NCI-H187 (cell line): ENCODE measurements at places on chromosomes 7 and 10.

- no peak for DNase-seq
These were observed 40.5 kb downstream of the AMZ1 start for GRCh38 chr7:2728316-2729030.

GRCh38 chr7:80145780-80146422 lies 11.3 kb downstream of the GNAI1 start:
- DNase-seq: no peak

DNA sequence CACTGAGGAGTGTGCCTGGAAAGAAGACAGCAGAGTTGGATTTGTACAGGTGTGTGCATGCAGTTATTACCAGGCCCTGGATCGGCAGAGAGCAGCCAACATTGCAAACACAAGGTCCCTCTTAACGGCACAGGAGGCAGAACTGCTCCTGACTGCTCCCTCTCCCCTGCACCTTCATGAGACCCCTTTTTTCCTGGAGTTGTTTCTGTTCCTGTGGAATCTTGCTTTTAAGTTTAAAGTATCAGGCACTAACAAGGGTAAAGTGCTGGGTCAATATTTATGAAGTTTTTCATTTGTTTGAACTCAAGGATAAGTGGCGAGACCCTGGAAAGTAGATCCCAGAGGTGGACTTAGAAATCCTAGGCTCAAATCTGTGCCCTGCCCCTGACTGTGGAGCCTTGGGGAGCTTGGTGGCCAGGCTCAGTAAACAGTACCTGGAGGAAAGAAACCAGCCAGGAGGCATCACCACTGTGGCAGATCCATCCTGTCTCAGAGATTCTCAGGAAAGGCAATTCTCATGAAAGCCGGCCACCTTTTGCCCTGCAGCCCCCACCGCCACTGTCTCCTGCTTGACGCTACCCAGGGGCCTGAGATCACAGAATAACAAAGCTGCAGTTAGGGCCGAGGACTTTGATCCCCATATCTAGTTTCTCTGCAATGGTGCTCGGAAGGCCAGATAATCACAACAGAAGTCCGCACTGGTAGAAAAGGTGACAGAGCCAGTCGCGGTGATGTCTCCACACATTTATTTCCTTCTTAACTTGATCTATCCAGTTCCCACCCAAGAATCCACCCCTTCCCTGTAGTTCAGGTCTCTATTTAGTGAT lies 36.7 kb downstream of the DDC start:
- no peak for DNase-seq

DNA sequence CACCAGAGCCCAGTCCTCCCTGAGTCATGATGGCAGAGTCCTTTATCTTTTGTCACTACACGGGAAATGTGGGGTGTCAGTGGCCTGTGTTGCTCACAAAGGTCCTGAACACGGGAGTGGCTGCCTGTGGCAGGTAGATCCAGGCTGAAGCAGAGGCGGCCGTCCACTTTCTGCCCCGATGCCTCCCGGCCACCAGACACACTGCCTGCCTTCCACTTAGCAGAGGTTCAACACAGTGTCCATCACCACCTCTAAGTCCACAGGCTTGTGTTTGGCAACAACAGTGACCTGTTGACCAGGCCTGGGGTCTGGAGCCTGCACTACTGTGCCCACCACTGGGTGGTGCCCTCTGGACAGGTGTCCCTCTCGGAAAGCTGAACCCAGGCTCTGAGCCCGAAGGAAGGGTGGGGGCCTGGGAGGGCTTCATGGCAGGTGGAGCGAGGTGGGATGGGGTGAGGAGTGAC lies 49.9 kb upstream of the CAMK2B start:
- DNase-seq: no peak

DNA sequence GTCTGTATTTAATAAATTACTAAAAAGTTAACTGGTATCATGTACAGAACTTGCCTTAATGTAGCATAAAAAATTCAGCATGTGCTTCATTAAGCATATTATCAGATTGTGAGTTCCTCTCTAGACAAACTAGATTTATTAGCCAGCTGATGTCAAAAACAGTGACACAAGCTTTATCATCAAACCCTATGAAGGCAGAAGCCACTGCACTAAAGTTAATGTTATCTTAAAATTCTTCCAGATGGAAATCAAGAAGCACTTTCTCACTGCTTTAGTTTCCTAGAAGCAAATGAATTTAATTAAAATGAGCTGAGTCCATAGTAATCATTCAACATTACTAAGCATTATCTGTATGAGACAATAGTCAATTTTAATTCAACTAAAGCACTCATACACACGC lies 96.4 kb downstream of the ARHGAP12 start:
- no peak for DNase-seq

DNA sequence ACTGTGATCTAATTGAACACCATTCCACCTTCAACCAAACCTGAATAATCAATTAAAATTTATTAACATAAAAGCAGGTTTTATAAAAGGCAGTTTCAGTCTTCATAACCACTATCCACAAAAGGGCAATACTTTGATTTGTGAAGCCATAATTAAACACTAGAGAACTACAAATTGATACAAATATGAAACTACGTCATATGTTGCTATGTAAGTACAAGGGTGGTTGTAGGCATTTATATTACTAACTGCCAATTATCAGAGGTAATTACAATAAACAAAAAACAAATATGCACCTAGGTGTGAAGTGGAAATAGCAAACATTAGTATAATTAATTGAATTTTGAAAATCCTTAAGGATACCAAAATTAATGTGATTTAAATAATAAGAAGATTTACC lies 368.5 kb upstream of the PCDH15 start:
- no peak for DNase-seq

GRCh38 chr10:3469639-3470020 lies 297.0 kb upstream of the PITRM1 start:
- no peak for DNase-seq

DNA sequence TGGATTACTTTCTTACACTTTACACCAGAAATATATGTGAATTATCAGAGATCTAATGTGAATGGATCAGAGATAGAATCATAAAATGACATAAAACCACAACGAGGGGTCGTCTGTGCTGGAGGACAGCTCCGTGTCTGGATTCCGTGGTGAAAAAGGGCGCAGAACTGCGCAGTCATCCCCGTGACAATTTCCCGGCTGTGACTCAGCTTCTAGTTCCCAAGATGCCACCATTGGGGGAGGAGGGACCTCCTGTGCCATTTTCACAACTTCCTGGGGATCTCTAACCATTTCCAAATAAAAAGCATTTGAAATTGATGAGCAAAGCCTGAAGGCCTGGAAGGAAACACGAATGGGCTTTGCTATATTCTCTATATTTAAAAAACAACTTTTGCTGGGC lies 72.1 kb downstream of the PDGFA start:
- no peak for DNase-seq

DNA sequence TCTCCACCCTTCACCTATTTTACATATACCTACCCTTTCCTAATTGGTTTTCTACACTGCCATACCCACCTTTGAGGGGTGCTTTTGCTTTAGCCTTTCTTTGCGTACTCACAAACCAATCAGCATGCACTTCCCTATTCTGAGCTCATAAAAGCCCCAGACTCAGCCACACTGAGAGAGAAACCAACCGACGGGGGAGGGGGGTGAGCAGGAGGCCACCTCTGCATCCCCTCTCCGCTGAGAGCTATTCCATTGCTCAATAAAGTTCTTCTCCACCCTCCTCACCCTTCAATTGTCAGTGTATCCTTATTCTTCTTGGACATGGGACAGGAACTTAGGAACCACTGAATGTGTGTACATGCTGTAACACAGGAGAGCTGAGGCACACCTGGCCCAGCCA lies 9.0 kb upstream of the FKBP9 start:
- DNase-seq: no peak

GRCh38 chr10:74852381-74852780 lies 26.0 kb downstream of the KAT6B start:
- DNase-seq: no peak

GRCh38 chr10:86876748-86877147 lies 80.7 kb downstream of the MMRN2 start:
- no peak for DNase-seq

GRCh38 chr10:30789806-30790205 lies 160.3 kb upstream of the LYZL2 start:
- no peak for DNase-seq

GRCh38 chr10:78819361-78820006 lies 249.3 kb upstream of the ZMIZ1 start:
- DNase-seq: no peak

DNA sequence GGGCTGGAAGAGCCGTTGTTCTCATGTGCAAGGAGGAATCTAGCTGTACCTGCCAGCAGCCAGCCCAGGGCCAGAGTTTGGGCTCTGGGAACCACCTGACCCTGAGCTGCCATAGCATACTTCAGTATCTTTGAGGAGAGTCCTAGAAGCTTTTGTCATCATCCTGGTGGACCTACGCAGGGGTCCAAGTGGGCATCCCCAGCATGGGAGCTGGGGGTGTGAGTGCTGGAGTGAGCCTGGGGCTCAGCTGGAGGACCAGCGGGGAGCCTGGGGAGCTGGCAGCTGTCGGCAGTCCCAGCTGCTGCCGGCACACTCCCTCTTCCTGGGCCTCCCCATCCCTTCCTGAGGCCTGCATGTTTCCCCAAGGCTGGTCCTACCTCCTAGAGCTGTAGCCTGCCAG lies 32.5 kb downstream of the C10orf105 start:
- DNase-seq: no peak

DNA sequence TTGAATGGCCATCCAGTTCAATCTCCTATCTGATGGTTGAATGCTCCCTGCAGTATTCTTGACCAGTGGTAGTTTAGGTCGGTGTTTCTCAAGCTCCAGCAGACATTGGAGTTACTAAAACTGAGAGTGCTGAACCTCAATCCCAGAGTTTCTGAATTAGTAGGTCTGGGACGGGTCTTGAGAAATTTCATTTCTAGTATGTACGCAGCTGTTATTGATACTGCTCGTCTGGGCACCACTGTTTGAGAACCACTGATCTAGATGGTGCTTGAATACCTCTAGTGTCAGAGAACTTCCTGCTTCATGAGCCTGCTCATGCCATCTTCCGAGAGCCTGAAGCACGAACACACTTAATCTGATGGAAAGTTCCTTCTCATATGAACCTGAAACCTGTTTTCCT lies 99.4 kb upstream of the CREB5 start:
- no peak for DNase-seq

DNA sequence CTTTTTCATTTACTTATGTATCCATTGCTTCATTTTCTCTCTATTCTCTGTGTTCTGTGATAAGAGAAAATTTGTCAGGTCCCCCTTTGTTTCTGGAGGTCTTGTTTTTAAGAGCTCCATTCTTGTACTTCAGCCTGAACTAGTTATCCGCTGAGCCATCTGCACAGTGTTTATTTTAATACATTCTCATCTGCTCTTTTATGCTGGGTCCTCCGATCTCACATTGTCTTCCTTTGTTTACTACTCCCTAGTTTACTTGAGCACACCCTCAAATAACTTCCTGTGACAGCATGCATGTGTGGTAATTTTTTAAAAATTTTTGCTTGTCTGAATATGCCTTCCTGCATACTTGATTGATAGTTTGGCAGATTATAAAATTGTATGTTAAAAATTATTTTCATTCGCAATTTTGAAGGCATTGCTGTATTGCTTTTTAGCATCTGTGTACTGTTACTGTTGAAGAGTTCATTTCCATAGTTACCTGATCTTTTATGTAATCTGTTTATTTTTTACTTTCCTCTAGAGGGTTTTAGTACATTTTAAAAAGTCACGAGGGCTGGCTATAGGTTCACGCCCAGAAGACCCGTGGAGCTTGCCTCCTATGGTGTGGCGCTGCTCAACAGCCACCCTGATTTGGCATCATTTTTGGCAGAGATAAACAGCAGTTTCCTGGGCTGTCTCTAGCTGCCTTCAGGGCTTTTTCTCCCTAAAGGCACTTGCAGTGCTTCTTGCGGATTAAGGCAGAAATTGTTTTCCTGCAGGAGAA lies 31.9 kb downstream of the RSBN1L start:
- no peak for DNase-seq

GRCh38 chr10:20984662-20985061 lies 87.6 kb upstream of the NEBL start:
- no peak for DNase-seq

DNA sequence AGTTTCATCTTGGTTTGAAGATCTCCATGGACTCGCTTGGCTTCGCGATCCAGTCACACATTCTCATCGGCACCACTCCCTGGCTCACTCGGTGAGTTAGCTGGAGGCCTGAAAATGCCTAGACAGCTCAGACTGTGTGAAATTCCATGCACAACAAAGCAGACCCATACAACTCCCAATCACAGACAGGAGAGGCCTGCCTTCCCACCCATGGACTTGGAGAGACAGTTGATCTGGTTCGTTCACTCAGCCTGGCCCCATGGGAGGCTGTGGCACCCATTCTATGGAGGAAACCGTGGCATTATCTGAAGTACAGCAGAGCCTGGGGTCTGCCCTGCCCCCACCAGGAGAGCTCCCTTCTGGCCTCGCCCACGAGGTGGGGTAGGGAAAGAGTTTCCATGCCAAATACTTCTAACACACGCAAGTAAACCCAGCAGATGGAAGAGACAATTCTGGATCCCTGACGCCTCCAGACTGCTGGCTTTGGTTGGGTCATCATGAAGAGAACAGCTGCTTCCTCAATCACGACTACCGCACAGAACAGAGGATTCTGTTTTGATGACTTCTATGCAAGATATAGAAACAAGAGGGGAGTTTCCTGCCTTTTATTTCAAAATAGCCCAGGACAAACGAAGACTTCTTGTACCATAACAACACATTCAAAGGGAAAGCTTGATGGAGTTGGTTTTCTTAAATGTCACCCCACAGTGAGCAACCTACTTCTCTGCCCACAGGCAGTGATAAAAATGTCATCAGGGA lies 15.9 kb downstream of the FAM53B start:
- no peak for DNase-seq

DNA sequence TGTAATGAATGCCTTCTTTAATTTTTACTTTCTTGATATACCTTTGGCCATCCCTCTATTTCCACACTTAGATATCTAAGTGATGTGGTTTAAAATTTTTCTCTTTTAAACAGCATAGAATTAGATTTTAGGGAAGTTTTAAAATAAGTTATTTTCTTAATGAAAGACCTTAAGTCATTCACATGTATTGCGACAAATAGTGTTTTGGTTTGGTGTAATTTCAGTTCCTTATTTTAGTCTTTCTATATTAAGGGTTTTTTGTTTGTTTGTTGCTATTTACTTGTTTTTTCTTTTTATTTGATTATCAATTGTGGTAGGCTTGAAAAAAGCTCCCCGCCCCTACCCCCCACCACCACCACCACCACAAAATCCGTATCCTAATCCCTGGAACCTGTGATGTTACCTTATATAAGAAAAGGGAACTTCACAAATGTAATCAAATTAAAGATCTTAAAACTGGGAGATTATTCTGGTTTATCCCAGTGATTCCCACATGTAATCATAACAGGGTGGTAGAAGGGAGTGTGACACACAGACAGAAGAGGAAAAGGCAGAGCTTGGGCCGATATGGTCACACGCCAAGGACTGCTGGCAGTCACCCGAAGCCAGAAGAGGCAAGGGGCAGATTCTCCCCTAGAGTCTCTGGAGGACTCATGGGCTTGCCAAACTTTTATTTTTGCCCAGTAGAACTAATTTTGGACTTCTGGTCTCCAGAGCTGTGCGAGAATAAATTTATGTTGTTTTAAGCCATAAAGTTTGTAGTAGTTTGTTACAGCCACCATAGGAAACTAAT lies 149.7 kb downstream of the NPSR1 start:
- DNase-seq: no peak

GRCh38 chr10:97822261-97822687 lies 27.4 kb upstream of the GOLGA7B start:
- no peak for DNase-seq
